ENCODE measurements at places on chromosomes 4 and X.

GRCh38 chr4:180057299-180057721, 2185.9 kb upstream of the TENM3 start:
- no peak for DNase-seq

DNA sequence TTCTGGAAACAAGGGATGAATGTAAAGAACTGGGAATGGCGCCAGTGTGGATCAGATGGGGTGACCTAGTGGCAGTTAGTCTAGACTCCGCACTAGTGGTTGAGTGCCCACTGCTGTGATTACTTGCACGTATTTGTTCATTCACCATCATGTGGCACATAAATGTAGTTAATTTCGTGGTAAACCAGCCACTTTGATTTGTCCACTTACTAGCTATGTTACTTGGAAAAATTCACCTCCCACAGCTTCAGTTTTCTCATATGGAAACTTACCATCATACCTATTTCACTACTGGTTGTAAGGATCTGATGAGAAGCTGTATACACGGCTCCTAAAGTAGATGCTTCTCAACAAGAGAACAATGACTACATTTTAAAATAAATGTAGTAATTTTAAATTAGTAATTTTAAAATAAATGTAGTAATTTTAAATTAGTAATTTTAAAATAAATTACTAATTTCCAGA, 394 bp upstream of the DYNLT3 start:
- DNase-seq = no peak

GRCh38 chr4:175905925-175906324, 93.9 kb upstream of the GPM6A start:
- DNase-seq = no peak

DNA sequence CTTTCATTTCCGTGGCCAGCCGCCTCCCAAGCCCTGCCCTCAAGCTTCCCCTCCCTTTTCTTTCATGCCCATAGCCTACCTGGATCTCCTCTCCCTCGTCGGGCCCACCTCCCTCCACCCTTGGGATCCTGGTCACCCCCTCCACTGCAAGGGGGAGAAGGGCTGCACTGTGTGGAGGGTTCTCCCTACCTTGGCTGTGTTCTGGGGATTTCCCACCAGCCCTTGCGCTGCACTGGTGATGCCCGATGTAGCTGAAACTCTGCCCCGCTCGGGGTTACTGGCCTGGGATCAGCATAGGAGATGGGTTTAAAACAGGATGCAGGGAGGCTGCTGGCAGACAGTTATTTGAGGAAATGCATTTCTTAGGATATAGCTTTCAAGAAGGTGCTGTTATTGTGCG, 128.9 kb downstream of the TBL1X start:
- DNase-seq = no peak

DNA sequence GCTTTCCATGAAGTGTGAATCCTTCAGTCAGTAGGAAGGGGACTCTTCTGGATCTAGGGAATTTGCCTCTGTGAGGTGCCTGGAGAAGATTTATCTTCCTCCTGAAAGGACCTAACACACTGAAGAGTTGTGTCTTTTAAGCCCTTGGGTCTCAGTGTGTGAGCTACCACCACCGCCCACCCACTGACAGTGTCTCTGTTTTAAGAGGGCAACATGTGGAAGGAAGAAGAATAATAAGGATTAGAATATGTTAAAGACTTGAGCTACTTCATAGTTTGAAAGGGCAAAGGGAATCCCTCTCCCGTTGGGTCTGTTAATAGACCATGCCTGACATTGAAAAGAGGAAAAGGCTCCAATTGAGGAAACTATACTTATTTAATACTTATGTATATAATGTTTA, 64.3 kb upstream of the TLR2 start:
- DNase-seq = no peak

GRCh38 chr4:3302786-3303564, 10.2 kb downstream of the RGS12 start:
- DNase-seq = no peak

All from glutamatergic neuron (in vitro differentiated cells).